Adrenal gland (tissue), 19 donors: ENCODE measurements at places on chromosomes 5 and 9. TPM values are rescaled to one million over a fixed set of nuclear protein-coding genes. Genes with fewer than 3 reads are reported as not detected.

DNA sequence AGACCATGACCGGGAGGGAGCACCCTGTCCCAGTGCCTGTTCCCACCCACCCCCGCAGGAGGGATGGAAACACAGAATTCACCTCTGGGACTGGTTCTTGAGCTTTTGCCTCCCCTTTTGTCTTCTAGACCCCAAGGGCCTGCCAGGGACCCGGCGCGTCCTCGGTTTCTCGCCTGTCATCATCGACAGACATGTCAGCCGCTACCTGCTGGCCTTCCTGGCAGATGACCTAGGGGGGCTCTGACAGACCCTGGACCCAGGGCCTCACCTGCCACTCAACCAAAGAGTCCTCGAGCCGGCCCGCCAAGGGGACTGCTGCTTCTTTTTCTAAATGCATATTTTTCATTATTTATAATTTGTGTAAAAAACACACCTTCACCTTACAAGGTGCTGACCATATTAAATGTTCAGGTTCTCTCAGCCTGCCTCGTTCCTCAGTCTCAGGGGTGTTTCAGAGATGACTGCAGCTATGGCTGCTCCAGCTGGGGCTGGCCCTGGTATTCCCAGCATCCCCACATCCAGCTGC lies 16.9 kb downstream of the CARD19 start:
- peak; percentile 27 for DNase-seq

DNA sequence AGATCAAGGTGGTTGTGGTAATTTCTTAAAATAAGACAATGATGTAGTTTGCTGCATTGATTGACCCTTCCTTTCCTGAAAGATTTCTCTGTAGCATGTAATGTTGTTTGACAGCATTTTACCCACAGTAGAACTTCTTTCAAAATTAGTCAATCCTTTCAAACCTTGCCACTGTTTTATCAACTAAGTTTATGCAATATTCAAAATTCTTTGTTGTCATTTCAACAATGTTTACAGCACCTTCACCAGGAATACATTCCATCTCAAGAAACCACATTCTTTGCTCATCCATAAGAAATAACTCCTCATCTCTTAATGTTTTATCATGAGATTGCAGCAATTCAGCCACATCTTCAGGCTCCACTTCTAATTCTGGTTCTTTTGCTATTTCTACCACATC lies 43.8 kb downstream of the NR2F1 start:
- DNase-seq, result no peak

- DNase-seq, result peak; percentile 44
Measured at GRCh38 chr5:172765766-172766286, 5.2 kb downstream of the DUSP1 start.

DNA sequence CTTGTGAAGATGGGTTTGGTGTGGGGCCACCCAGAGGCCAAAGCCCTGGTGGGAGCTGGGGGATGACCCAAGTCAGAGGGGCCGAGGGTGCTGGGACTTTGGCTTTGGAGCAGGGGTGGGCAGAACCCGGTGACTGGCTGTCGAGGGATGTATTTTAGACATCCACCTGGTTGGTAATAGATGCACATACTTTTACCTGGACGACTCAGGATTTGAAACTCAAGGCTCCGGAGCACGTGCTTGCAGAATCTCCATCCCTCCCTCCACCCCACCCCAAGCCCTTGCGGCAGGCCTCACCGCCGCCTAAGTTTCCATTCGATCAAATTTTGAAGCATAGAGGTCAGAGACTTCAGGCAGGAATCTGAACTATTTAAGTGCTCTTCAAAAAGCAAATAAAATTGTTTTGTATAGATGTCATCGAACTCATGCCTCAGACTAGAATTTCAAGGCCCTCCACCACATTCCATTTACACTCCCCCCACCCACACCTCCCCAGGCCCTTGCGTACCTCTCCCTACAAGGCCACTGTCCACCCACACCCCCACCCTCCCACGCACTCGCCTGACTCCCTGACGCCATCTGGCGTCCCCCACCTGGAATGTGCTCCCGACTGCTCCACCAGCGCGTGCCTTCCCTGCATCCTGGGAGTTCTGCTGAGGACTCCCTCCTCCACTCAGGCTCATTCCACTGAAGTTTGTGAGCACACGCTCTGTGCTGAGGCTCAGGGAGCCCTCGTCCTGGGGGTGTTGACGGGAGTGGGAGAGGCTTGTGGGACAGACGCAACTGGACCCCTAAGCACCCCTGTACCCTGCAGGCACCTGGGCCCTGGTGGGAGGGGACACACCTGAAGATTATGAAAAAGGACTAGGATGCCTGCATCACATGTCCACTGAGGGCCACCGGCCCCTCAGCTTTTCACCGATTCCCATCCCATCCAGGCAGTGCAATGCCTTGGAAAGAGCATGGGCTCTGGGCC lies 56.4 kb upstream of the RPL26L1 start:
- DNase-seq, result peak; percentile 93

GRCh38 chr5:176542596-176543427 lies 5.6 kb upstream of the RNF44 start:
- no peak for DNase-seq

OTP gene
- total RNA-seq, result 0.10 TPM

SLC25A25 gene
- 13.0 TPM for total RNA-seq
